ENCODE measurements at places on chromosomes 7 and 10.

GRCh38 chr7:35624299-35625186, 70.4 kb downstream of the HERPUD2 start:
- DNase-seq, result no peak

DNA sequence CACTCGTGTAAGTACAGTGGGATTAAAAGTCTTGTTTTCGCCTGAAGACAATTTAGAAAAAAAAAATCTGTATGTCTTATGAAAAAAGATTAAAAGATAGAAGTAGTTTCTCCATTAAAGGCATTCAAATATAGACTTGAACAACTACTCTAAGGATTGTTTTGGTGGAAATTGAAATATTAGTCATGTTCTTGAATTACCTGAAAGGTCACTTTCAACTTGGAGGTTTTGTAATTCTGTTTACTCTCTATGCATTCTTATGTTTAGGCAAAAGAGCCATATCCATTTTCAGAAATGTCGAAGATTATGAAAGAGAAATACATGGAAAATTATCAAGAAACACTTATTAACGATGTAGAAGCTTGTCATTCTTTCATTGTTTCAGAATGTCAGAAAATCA, 373.7 kb downstream of the ARL4A start:
- DNase-seq, result no peak

DNA sequence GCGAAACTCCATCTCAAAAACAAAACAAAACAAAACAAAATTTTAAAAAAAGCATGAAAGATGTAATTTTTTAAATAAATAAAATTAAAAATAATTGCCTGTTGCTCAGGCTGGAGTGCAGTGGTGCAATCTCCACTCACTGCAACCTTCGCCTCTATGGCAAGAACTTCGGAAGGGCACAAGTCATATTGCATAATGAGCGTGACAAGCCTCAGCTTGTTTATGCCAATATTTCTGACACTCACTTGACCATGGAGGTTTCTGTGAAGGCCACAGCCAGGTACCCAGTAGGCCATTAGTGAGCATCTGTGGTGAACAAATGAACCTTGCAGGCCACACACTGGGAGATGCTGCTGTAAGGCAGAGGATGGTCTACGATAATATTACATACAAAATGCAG, 106.1 kb upstream of the KMT2C start:
- DNase-seq, result no peak

DNA sequence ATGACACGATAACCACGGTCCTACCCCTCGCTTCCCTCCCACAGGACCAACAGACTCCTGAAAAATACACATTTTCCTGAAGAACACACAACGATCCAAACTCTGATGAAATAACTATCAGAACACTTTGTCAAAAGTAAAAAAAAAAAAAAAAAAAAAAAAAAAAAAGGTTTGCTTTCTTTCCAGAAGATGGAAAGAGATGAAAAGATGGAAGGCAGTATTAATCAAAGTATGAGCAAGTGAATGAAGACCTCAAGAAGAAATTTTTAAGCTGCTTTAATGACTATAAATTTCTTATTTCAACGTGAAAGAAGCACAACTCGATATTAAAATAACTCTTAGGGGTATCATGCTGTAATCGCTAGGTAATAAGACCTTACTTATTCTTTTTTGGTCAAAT, 202.3 kb downstream of the CHCHD3 start:
- no peak for DNase-seq

DNA sequence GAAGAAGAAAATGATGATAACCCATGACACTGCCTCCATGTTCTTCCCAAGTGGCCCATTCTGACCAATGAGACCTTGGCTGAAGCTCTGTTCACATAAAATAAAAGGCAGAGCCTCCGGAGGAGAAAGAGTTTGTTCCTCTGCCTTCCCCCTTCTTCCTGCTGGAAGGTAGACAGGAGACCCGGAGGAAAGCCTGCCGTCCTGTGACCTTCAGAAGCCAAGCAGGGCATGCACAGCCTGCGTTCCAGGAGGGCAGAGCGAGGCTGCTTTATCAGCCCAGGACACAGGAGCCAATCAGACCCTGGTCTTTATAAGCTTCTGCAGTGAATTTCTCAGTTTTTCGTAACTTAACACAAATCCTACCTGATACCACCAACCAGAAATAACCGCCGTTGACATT, 8.6 kb upstream of the GRID1 start:
- no peak for DNase-seq

GRCh38 chr10:24993237-24993958, 22.6 kb downstream of the ENKUR start:
- DNase-seq, result no peak

GRCh38 chr10:80545258-80545881, 7.7 kb downstream of the SH2D4B start:
- no peak for DNase-seq

GRCh38 chr7:1967512-1968396, 265.0 kb downstream of the MAD1L1 start:
- peak; percentile 41 for DNase-seq

DNA sequence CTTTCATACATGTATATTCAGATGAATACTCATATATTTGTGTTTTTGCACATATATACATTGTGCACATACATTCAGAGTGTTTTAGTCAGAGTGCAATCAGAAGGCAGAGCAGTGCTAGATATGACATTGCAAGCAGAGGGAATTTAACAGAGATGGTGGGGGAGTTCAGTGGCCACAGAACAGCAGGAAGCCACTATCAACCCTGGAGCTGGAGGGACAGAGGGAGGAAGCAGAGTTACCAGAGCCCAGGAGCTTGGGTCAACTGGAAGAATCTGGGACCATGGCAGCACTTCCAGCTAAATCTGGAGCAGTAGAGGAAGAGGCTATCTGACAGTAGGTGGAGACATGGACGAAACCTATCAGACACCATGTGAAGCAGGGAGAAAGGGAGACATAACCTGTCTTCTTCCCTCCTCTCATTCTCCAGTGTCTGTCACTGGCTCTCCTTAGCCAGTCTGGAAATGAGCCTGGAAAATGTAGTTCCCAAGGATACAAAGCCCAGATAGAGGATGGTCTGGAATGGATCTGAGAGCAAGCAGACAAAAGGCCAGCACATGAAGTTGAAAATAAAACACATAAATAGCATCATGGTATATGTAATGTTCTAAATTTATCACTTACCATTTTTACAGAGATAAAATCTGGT, 33.6 kb upstream of the HERPUD2 start:
- no peak for DNase-seq

DNA sequence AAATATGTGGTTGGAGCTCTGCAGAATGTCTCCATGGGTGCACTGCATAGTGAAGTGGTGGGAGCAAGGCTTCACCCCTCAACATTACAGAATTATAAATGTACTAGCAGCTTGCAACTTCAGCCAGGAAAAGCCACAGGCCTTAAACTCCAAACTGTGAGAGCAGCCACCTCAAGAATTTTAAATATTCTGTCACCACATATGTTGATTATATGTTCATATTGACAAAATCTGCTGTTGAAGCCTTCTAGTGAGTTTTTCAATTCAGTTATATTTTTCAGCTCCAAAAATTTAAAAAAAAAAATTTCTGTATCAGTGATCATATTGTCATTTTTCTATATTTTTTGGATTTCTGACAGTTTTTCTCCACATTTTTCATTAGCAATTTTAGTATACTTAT, 30.9 kb upstream of the AKR1C2 start:
- no peak for DNase-seq

DNA sequence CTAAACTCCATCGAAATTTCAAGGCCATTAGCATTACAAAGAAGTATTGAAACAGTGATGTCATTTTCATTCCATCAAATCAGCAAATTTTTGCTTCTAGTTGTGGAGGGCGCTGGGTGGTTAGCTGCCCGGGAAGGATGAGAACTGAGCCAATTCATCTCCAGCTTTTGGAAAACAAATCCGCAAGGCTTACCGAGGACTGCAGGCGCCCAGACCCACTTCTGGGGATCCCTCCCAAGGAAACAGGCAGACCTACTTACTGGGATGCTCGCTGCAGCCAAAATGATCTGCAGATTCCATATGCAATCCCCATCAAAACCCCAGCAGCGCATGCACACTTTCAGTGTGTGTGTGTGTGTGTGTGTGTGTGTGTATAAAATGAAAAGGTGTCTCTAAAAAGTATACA, 19.2 kb downstream of the TNRC18 start:
- peak; percentile 34 for DNase-seq

DNA sequence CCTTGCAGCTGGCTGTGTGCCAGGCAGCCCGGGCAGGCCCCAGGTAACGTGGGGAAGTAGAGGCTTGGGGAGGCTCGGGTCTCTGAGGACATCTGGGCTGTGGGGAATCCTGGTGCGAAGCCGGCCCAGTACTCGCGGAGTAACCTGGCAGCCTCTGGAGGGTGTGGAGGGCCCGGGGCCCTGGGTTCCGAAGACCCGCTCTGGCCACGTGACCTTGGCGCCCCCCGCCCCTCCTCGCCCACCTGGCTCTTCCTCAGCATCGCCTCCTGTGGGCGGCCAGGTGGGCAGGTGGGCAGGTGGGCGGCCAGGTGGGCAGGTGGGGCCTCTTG, 143.1 kb downstream of the WDR37 start:
- no peak for DNase-seq

DNA sequence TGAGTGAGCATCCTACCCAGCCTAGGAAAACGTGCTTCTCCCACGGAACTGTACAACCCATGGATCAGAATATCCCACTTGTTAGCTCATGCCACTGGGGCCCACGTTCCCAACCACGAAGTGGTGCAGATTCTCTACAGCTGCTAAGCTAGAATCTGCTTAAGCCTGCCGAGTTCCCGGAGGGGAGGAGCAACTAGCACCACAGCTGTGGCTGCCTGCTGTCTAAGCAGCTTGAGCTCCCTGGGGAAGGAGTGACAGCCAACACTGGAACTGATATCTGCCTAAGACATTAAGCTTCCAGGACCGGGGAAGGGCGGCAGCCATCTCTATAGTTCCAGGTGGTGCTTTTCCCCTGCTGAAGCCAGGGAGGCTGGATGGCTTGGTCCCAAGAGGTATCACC, 334.7 kb upstream of the CHRM2 start:
- DNase-seq, result peak; percentile 45

DNA sequence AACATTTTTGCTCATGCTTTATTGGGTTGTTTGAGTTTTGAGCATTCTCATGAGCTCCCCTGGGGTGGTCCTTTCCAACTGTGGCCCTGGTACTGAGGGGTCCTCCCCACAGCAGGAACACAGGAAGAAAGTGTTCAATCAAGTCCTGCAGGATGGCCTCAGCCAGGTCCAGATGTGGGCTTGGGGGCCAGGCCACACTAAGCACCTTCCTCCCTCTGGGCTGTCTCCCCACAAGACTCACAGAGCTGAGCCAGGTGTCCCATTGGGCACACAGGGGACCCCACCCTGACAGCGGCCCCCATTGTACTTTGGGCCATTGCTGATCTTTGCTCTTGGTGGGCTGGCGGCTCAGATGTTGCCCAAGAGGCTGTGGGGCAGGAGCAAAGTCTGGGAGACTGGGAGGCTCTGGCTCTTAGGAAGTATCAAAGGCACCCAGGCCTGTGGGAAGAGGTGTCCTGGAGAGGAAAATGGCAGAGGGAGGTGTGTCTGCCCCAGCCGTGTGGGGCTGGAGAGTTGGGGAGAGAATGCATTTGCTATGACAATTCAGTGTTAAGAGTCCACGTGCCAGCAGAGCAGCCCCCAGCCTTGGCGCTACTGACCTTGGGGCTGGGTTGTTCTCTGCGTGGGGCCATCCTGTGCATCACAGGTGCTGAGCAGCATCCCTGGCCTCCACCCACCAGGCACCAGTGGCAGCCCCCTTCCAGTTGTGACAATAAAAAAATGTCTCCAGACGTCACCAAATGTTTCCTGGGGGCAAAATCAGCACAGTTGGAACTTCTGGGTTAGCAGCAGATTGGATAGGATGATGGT, 17.8 kb downstream of the SCART1 start:
- DNase-seq, result no peak

- DNase-seq, result no peak
These were observed 8.3 kb upstream of the LOXL4 start for GRCh38 chr10:98276311-98276710.

DNA sequence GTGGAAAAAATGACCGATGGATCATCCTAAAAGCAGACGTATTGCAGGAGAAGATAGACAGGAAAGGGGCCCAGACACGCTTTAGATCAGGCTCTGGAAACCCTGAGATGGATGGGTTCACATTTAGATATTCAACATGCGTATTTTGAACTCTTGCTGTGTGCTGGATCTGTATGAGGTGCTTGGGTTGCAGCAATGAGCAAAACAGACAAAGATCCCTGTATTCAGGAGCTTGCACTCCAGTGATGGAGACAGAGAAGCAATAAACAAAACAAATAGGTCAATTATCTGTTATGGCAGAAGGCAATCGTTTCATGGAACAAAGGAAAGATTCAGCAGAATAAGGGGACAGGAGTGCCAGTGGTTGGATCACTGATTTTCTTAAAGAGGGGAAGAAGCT, 201.9 kb upstream of the AGK start:
- DNase-seq, result no peak

GRCh38 chr7:4269086-4269485, 413.0 kb upstream of the FOXK1 start:
- DNase-seq, result no peak

- no peak for DNase-seq
These were observed 67.9 kb upstream of the HECW1 start for GRCh38 chr7:43044511-43044910.

DNA sequence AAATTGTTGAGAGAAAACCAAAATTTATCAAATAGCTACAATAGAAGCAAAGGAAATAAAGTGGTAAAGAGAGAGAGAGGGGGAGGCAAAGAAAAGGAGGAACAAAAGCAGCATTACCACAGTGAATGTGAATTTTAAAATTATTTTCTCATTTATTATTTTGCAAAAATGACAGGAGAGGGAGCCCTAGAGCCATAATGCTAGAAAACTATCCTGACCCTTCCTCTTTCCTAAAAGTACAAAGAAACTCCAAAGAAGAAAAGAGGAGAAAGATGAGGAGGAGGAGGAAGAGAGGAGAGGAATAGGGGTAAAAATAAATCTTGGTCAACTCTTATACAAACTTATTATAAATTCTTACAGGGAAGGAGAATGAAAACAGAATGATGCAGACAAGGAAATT, 921.5 kb downstream of the NRG3 start:
- no peak for DNase-seq

DNA sequence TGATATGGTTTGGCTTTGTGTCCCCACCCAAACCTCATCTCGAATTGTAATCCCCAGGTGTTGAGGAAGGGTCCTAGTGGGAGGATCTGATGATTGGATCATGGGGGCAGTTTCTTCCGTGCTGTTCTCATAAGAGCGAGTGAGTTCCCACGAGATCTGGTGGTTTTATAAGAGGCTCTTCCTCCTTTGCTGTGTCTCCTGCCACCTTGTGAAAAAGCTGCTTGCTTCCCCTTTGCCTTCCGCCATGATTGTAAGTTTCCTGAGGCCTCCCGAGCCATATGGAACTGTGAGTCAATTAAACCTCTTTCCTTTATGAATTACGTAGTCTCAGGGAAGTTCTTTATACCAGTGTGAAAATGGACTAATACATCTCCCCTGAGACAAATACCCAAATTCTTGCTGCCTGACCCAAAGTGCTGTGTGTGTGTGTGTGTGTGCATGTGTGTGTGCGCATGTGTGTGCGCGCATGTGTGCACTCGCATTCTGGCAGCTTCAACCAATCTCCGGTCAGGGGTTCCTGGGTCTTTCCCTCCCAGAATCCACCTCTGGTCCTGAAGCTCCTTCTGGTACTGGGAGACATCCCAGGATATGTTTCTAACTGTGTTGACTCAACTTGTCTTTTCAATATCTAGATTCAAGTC, 98.1 kb upstream of the LRRC4 start:
- no peak for DNase-seq

Data from Right ventricle myocardium inferior (tissue), 1 donor.